ENCODE measurements at places on chromosomes 5 and 9.

- no peak for DNase-seq
Observed at GRCh38 chr9:122226758-122227574, 1.8 kb downstream of the LHX6 start.

- DNase-seq = no peak
Observed at GRCh38 chr5:159906463-159906862, 9.8 kb upstream of the ADRA1B start.

GRCh38 chr9:73183917-73184861, 32.5 kb downstream of the ANXA1 start:
- DNase-seq = peak; percentile 48

GRCh38 chr9:80763536-80763935, 925.8 kb downstream of the TLE1 start:
- DNase-seq = no peak

DNA sequence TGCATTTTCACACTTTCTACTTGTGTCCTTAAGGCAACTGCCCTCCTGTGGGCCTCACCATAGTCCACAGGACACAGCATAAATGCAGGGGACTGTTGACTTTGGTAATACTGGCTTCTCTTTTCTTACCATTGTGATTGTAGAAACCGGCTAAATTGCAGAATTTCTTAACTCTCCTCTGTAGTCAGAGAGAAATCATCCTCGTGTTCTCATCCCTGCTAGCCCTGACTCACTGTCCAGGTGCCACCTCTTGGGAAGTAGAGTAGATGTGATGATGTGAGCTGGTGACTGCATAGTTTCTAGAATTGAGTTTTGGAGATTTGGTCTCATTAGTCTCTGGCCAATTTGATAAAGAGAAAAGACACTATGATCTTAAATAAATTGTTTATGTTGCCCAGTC, 5.5 kb downstream of the PHF24 start:
- DNase-seq = no peak

GRCh38 chr9:93577078-93577974, 942 bp downstream of the PHF2 start:
- DNase-seq = peak; percentile 30

DNA sequence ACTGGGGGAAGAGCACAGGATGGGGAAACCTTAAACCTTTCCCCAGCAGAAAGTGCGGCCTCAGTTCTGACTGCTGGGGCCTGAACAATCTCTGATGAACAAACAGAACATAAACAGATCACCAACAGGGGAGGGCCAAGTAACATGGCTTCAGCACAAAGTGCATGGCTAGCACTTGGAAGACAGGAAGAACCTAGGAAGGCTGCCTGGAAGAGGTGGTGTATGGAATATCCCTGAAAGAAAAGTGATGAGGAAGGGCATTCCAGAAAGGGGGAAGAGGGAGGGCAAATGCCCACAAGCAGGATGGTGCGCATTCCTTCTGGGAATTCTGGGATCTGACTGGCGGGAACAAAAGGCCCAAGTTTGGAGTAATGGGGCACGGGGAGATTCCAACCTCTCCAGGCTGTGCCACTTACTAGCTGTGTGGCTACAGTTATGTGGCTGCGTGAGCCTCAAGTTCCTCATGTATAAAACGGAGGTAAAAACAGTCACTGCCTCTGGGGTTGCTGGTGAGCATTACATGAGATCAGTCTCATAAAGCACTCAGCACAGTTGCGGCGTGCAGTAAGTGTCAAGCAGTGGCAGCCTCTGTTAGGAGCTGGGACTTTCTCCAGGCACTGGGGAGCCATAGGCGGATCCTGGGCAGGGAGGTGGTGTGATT, 1.6 kb downstream of the PDGFRB start:
- peak; percentile 78 for DNase-seq

DNA sequence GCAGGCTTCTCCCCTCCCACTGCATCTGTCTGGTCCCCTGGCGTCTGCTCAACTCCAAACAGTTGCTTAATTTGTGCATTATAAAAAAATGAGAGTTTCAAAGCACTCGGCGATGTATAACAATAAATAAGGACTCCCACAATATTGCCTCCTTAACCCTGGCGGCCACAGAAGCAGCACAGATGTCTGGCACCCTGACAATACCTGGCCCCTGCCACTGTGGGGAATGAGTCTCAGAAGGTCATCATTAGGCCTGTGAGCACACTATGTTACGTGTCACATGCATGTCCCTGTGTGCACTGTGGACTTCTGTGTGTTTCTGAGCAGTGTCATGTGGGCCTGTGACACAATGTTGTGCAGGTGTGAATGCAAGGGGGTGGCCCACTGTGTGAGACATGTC, 236.5 kb downstream of the PBX3 start:
- DNase-seq = no peak

GRCh38 chr5:96387616-96388015, 45.4 kb downstream of the PCSK1 start:
- no peak for DNase-seq

- DNase-seq = no peak
Observed at GRCh38 chr9:29981013-29981412, 2403.4 kb upstream of the ACO1 start.

DNA sequence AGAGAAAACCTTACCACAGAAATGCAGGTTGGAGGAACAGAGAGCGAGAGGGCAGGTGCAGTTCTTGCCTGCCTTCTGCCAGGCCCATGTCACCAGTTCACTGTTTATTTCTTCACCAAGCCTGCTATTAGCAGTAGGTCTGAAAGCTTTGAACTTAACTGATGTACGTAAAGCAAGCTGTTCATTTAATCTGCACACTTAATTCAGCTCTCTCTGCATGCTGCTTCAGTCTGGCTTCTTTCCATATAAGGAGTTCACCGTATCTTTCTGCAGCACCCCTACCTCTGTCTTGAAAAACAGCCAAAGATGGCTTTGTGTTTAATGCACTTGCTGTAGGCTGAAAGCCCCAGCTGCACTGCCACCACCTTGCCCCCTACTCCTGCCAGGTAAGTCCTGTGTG, 205.1 kb downstream of the RAB3C start:
- no peak for DNase-seq

- DNase-seq = no peak
Observed at GRCh38 chr9:126169736-126170135, 156.9 kb upstream of the MVB12B start.

DNA sequence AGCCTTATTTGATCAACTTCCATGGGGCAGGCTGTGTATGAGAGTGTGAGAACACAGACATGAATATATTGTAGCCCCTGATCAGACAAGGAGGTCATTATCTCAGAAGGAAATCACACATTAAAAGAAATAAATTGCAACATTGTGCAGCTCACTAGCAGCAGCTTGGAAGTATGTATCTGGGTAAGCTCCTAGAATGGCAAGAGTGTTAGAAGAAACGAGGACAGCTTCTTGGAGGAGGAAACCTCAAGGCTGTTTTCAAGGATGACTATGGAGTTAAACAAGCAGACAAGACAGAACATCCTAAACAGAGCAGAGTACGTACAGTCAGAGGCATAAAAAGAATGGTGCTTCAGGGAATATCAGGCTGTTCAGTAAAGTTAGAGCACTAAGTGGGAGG, 511.0 kb downstream of the SLCO4C1 start:
- DNase-seq = no peak

DNA sequence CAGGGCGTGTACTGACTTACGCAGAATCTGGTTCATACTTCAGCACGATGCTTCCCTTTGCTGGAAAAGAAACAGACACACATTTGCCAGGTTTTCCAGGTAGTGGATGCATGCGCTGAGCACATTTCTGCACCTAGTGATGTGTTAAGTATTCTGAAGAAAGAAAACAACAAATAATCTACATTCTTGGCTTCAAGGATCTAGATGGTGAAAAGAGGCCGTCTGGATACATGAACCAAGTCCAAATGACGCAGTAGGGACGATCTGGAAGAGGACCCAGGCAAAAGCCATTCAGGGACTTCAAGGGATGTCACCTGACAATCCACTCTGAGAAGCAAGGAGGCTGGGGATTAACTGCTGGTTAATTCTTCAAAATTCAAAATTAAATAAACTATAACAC, 30.4 kb downstream of the NSUN2 start:
- no peak for DNase-seq

GRCh38 chr5:143931986-143932385, 120.0 kb downstream of the HMHB1 start:
- DNase-seq = no peak

DNA sequence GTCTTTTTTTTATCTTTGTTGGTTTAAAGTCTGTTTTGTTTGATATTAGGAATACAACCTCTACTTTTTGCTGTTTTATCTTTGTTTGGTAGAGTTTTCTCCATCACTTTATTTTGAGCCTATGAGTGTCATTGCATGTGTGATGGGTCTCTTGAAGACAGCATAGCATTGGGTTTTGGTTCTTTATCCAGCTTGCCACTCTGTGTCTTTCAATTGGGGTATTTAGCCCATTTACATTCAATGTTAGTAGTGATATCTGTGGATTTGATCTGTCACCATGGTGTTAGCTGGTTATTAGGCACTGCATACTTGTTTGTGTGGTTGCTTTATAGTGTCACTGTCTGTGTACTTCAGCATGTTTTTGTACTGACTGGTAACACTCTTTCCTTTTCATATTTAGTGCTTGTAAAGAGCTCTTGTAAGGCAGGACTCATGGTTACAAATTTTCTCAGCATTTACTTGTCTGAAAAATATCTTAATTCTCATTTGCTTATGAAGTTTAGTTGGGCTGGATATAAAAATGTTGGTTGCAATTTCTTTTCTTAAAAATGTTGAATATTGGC, 845.5 kb downstream of the TLE4 start:
- DNase-seq = no peak

DNA sequence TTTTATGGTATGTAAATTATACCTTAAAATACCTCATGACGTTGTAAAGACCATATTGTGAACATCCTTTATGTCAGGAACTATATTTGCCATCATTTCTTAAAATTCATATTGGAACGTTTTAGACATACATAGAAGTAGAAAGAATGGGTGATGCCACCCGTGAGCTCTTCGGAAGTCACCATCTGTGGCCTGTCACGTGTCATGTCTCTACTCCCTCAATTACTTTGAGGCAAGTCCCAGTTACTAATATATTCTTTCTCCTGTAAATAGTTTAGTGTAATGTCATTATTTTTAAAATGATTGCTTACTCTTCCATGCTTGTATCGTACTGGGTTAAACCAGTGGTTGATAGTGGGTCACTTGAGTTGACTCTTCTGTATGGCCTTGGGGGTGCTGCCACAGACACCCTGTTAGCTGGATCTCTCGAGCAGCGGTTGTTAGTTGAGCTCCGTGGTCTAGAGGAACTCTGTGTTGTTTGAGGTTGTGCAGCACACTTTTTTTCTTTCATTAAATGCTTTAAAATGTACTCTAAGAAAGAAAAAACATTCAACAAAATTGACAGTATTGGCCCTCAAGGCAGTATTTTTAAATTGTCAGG, 66.2 kb downstream of the TRIO start:
- DNase-seq = no peak

- DNase-seq = peak; percentile 36
Observed at GRCh38 chr9:93058355-93059010, at the start of gene SUSD3. SUSD3 (plus strand) TSS chr9:93058701; CDS start chr9:93058743, 42 bp downstream.

DNA sequence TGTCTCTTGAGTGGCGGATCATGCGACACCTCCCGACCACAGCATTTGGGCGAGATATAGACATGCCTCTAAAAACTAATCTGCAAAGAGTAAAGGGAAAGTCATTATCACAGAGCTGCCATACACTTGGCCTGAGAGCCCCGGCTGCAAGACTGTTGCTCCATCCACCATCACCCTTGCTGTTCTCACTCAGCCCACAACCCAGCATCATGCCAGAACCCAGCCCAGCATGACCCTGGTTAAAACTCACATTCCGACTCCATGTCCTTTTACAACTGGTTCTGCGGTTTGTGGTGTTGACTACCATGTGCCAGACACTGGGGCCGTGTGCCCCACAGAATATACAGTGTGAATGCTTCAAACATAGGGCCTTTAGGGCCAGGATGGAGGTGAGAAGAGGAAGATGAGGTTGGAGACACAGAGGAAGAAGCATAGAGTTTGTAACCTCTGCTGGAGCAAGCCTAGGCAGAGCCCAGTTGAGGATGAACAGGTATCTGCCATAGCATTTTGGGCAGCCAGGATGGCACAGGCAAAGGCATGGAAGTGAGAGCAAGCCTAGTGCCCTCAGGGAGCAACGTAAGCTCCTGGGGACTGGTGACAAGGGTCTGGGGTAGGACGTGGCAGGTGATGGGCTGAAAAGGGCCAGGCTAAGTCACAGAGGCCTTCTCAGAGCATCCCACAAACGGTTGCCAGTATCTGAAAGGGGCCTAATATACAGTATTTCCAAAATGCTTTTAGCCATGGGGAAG, 37.5 kb upstream of the SMU1 start:
- no peak for DNase-seq

DNA sequence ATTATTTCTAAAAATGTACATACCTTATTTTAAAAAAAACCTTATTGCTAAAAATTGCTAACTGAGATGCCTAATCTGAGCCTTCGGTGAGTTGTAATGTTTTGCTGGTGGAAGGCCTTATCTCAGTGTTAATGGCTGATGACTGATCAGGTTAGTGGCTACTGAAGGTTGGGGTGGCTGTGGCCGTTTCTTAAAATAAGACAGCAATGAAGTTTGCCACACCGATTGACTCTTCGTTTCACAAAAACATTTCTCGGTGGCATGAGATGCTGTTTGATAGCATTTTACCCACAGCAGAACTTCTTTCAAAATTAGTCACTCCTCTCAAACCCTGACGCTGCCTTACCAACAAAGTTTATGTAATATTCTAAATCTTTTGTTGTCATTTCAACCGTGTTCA, 14.7 kb downstream of the CENPK start:
- no peak for DNase-seq

GRCh38 chr5:8386719-8387288, 517.9 kb downstream of the MTRR start:
- DNase-seq = no peak

DNA sequence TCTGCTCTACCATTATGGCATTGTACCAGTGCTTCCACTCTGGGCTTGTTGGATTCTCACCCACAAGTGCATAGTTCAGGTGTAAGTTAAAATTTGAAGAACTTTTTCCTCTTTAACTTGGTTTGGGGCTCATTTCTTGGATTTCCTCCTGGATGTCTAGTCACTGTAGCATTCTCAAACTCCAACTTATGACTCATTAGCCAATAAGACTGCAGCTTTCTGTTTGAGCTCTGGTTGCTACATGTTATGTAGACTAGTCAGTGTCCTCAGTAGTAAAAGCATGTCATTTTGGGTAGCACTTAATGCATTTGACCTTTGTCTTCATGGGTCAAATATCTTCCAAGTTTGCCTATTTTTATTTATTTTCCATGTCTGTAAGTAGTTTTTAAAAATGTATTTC, 790.8 kb downstream of the BRINP1 start:
- DNase-seq = peak; percentile 70

DNA sequence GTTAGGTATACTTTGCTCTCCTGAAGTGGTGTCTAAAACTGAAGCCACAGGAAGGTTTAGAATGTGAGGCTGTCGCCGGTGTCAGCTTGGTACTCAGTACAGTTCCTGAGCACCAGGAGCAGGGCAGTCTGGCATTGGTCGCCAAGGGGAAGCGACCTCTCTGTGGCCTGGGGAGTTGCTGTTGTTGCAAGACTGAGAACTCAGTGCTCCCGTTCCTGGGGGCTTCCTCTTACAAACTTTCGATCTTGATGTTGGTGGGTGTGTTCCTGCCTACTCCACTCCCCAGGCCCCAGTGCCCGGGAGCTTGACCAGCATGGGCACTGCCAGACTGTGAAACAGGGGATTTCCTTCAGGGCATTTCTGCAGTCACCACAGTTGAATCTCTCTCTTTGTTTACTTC, 52.4 kb upstream of the PPARGC1B start:
- no peak for DNase-seq
